ENCODE measurements at places on chromosomes 5 and 9.

DNA sequence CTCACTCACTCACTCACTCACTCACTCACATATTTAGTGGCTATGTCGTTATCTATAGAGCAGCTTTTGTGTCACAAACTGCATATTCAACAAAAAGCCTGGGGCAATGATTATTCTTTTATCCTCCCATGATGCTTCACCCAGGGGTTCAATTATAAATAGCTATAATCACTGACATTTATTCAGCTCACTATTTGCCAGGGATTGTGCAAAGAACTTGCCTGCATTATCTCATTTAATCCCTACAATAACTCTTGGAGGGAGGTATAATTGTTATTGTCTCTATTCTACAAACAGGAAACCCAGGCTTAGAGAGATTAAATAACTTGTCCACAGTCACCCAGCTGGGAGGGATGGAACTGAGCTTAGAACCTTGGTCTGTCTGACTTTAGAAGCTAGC lies 298.0 kb upstream of the MSX2 start:
- DNase-seq, result no peak

GRCh38 chr5:124743602-124744169 lies 2.8 kb downstream of the ZNF608 start:
- no peak for DNase-seq

- DNase-seq, result no peak
Measured at GRCh38 chr5:54988817-54989216, 3.4 kb upstream of the ESM1 start.

- no peak for DNase-seq
Measured at GRCh38 chr9:100466829-100467221, 6.1 kb upstream of the TMEFF1 start.

DNA sequence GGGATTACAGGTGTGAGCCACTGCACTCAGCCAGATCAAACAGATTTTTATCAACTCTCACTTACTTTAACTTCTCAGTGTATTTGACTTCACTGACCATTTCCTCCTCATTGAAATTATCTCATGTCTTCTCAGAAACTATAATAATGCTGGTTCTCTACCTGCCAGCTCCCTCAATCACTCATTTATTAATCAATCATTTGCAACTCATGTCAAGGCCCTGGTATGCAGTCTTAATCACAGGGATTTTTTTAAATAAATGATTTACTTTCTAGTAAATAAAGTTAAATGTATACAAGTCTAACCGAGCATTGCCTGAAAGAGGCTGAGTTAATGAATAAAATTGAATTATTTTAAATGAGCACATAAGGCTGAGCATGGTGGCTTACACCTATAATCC lies 63.3 kb downstream of the PLPP1 start:
- no peak for DNase-seq

DNA sequence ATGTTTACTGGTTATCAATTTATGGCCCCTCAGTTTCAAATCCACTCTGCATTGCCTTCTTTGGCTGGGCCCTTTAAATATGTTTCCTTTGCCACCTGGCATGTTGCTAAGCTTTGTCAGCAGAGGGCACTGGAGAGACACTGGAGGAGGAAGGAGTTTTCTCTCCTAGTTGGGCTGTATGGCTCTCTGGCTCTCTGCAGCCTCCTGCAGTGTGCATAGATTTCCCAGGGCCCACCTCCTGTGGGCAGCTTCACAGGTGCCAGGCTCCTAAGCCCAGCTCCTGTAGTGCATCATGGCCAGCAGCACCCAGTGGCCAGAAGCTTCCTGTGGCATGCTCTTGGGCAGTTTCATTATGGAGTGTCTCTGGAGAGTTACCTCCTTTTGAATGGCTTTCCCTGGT lies 23.3 kb downstream of the CAVIN4 start:
- DNase-seq, result peak; percentile 81

GRCh38 chr5:75049456-75050351 lies 2.7 kb downstream of the GCNT4 start:
- DNase-seq, result peak; percentile 85

- no peak for DNase-seq
Measured at GRCh38 chr5:106757672-106758071, 913.1 kb downstream of the EFNA5 start.

GRCh38 chr5:15564957-15565356 lies 65.0 kb downstream of the FBXL7 start:
- no peak for DNase-seq

- DNase-seq, result no peak
Measured at GRCh38 chr9:31740705-31741104, 643.7 kb upstream of the ACO1 start.

DNA sequence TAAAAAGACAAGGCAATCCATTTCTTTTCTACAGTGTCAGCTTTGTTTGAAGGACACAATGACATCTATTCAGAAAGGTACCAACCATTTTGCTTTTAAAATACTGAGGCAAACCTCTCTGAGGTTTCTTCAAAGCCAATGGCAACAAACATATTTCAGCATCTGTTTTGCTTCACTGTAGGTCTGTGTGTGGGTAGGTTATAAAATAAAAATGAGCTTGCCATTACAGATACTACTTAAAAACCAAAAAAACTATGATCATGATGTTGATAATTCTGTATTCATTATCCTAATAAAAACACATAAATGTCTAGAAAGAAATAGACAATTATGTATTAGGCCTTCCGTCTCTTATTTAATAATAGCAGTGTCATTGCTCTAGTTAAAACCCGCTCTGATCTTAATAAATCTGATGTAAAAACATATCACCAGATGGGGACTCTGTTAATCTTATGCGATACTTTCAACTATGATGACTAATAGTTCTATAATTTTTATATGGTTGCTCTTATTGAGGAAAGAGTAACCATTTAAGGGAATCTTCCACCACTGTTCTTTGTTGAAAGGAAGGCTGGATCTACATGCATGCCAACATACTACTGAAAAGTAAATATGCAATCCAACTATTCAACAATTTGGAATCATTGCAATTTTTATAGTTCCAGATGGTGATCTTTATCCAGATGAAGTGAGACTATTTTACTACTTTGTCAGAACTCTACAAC lies 647.2 kb downstream of the PDE4D start:
- DNase-seq, result no peak

DNA sequence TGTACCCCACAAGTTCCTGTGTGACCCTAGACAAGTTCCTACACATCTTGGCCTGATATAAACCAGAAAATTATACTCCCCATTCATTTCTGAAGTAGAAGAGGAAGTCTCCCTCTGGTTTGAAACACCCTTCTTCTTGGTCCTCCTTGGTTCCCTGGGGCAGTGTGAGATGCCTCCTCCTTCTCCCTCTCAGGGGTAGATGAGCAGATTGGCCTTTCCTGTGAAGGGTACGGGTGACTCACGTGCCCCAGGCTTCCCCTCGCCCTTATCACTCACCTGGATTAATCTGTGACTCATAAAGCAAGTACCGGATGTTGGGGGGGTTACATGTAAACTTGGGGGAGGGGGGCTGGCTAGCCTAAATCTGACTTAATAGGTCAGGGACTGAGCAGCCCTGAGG lies 11.1 kb upstream of the AQP3 start:
- no peak for DNase-seq

GRCh38 chr5:145855763-145856267 lies 17.0 kb downstream of the GRXCR2 start:
- DNase-seq, result no peak

DNA sequence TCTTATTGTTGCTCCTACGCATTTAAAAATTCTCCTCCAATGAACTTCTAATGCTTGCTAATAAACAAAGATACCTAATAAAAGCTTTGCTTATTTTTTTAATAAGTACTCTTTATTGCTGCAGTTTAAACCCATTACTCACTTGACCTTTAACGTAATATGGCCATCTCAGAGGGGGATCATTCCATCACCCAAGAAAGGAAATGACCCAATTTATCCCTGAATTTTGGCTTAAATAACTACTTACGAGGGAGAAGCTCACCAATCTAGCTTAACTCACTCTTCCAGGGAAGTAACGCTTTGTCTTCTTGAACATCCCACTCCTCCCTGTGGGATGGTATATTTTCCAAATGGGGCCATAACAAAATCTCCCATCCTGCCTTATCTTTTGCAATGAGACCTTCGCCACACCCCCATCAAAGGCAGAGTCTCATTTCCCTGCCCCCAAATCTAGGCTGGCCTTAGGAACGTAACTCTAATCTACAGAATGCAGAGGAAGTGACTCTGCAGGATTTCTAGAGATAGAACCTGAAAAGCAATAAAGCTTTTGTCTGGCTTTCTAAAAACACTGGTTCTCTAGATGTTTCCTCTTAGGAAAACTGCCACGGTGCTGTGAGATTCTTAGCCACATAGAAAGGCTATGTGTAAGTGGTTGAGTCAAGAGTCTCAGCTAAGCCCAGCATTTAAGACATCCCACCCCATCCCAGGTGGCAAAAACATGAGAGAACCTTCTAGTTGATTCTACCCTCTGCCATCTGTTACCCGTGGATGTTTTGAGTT lies 310.0 kb downstream of the ASTN2 start:
- DNase-seq, result no peak

DNA sequence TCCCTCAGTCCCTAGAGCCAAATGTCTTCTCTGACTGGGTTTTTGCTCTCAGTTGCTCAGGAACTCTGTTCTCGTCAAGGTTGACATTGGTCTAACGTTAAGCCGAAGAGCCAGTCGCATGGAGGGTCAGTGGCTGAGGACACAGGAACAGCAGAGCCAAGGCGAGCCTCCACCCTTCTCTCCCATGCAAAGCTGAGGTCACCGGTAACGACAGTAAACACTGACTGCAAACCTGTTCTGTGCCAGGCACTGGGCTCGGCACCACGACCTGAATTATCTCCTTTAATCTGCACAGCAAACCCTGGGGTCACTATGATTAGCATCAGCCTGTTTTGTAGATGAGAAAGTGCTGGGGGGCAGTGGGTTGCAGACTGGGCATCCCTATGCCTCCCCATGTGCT lies 171.0 kb downstream of the COL23A1 start:
- no peak for DNase-seq

DNA sequence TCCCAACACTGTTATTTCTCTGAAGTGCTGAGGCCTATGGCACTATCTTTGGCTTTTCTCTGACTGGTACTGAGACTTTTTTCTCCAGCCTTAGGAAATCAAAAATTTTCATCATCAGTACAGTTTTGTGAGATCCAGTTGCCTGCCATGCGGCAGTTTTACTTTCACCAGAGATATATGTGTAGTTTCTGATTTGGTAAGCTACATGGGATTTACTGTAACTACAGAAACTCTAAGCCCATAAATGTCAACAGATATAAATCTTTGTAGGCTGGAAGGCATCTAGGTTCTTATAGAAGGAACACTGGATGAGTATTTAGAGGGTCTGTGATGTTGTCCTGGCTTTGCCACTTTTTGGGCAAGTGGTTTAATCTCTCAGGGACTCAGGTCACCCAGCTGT lies 69.0 kb downstream of the DOCK2 start:
- DNase-seq, result no peak

DNA sequence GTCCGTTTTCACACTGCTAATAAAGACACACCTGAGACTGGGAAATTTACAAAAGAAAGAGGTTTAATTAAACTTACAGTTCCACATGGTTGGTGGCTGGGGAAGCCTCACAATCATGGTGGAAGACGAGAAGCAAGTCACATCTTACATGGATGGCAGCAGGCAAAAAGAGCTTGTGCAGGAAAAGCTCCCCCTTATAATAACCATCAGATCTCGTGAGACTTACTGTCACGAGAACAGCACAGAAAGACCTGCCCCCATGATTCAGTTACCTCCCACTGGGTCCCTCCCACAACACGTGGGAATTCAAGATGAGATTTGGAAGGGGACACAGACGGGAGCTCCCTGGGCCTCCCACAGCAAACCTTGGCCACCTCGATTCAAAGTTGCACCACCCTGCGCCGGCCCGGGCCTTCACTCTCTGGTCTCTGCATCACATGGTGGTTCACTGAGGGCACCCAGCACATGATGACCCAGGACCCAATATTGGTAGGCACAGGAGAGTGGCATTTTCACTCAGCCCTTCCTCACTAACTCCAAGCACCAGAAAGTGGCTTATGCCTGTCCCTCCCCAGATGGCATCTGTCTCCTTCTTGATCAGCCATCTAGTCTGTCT lies 21.0 kb upstream of the TDRD7 start:
- no peak for DNase-seq

DNA sequence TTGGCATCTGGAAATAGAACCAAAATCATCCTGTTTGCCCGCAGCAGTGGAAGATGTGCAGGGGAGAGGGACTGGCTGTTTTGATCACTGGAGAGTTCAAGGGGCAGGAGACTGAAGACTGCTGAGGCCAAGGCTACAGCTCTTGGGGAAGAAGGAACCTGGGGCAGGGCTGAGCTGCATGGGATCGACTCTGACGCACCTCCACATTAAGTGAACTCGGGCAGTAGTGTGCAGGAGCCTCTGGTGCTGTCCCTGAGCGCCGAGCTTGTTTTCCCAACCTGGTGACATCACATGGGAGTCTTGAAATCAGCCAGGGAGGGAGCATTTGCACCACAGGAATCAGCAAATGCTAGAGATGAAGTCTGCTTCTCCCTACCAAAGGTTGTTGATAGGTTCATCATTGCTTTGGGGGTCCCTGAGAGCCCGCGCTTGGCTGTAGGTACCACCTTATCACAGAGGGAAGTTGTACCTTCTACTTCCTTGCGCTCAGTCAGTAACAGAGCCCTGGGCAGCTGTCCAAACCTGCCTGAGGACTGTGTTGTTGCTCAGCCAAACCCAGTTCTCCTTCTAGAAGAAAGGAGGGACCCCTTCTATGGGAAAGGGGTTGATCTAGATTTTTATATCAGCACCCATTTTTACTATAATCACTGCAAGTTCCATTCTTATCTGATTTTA lies 52.3 kb upstream of the CTSL start:
- DNase-seq, result peak; percentile 13

GRCh38 chr9:16869882-16870595 lies 431 bp downstream of the BNC2 start:
- DNase-seq, result peak; percentile 34

DNA sequence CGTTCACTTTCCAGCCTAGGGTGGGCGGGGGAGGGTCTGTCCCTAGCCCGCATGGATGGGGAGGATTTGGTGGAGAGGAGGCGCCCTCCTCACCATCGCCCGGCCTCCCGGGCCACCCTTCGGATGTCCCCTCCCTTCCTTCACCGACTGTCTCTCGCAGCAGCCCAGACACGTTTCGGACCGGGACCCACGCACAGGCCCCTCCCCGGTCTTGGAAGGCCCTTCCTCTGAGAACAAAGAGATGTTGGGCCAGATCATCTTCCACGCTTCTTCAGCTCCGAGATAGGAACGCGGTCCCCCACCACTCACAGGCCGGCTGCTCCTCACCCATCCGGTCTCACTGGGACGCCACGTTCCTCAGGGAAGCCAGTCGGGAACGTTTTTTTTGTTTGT lies 640 bp upstream of the DPM2 start:
- DNase-seq, result peak; percentile 58

DNA sequence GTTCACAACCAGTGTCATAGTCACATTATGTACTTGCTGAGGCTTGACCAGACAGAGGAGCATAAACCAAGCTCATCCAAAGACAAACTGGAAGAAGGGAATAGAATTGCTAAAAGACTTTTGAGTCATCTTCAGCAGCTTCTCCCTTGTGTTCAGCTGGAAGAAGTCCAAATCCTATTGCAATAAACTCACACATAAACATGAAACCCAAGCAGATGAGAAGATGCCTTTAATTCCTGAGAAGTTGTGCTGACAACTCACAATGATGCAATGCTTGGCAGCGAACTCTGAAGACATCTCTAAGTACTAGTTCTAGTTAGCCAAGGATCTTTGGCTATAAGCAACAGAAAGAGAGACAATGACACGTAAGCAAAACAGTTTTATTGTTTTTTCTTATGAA lies 642.1 kb downstream of the KCTD16 start:
- DNase-seq, result no peak

- DNase-seq, result no peak
Measured at GRCh38 chr9:4229252-4229651, 70.6 kb downstream of the GLIS3 start.
